ENCODE measurements at places on chromosomes 12 and 14.

DNA sequence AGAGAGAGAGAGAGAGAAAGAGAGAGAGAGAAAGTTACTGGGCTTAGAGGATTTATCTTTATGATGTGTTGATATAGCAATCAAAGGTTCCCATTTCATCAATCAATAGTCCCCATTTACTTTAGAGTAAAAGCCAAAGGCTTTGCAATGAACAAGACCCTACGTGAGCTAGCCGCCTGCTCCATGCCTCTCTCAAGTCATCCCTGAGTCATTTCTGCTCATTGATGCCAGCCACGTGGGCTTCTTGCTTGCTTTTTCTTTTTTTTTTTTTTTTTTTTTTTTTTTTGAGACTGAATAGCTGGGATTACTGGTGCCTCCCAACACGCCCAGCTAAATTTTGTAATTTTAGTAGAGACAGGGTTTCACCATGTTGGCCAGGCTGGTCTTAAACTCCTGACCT is 70.9 kb downstream of the GPR135 start:
- DNase-seq, result no peak

- no peak for DNase-seq
These were observed 132.2 kb downstream of the ANO4 start for GRCh38 chr12:100926669-100927248.

- DNase-seq, result no peak
These were observed 112.4 kb upstream of the TMEM132D start for GRCh38 chr12:130016194-130016593.

DNA sequence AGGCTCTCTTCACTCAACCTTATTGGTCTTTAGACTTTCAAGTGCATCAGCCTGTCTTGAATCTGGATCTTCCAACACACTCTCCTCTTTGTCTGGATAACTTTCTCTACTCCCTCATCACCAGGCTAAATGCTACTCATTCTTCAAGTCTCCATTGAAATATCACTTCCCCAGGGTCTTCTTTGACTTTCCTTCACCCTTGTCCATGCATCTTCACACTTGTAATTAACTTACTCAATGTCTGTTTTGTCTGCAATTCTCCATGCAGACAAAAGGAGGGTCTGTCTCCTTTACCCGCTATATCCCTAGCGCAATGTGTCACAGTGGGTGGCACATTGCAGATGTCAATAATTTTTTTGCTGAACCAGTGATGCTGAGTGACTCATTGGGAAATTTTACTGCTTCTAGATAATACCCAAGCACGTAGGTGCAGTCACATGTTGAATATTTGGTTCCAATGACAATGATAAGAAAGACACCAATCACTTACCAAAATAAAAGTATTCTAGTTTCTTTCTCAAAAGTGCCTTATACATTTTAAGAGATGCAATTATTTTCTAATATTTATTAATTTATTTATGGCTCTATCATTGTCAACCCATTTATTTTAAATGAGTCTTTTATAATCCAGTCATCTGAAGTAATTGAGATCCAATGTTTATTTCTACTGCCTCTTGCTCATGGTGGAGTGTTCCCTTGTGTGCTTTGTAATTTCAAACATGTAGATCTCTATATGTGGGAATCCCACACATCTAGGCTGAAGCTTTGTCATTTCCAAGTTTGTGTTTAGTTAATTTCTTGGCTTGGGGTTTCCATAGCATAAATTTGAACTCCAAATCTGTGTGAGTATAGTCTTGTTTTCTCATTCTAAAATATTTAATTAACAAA is 21.7 kb upstream of the RFC5 start:
- DNase-seq, result no peak

- DNase-seq, result no peak
These were observed 6.5 kb downstream of the TMEM253 start for GRCh38 chr14:21107283-21107800.

- DNase-seq, result no peak
These were observed 220.6 kb upstream of the OR4E1 start for GRCh38 chr14:21894003-21894897.

DNA sequence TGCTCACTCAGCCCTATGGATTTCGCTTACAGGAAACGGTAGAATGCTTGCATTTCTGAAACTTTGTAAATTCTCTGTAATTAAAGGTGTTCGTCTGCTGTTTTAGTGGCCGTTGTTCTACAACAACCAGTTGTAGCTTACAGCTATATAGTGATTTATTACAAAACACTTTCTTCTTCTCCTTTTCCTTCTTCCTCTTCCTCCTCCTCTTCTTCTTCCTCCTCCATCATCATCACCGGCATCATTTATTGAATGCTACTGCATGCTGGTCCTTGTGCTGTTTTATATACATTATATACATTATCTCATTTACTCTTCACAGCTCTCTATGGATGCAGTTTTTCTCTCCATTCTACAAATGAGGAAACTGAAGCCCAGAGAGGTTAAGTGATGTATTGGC is 6.4 kb downstream of the ETV6 start:
- no peak for DNase-seq

- DNase-seq, result no peak
These were observed 570 bp upstream of the FIGNL2 start for GRCh38 chr12:51848841-51849735.

DNA sequence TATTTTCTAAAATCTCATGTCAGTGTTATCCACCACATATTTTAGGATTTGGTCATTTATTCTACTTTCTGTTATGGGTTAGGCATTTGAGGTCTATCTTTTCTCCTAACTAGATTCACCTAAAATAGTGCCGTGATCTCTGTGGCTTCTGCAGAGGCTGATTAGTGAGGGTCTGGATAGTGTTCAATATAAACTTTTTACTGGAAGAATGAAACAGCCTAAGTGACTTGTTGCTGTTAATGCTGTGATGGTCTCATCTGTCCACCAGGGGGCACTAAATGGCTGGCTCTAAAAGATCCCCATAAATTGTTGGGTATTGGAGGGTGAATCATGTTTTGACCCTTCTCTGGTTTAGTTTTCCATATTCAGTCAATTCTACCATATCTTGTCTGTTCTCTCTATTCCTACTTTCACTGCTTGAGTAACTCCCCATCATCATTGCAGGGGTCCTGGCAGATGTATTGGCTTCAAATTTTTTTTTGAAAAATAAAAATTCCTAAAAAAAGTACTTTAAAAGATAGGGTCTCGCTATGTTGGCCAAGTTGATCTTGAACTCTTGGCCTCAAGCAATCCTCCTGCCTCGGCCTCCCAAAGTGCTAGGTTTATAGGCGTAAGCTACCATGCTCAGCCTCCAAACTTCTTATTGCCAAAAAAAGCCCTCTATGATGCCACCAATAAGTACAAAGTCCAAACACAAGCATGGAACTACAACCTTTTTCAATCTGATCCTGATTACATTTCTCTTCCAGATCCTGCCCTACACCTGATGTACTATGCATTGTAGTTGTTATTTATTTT is 6.9 kb downstream of the PABPN1 start:
- DNase-seq, result peak; percentile 82

DNA sequence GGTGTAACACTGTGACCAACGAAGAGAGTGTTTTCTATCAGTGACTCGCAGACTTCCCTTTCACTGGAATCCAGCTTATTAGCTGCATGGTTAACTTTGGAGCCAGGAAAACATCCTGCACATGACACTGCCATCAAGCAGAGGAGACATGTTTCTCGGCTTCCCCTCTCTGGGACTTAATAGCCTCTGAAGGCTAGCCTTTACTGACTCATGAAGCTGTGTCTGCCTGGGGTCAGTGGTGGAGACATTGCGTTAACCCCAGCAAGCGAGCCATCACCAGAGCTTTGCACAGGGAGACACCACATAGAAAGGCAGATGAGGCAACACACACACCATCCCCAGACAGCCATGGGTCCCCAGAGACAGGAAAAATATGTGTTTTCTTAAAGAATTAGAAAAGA is 126.9 kb upstream of the PRICKLE1 start:
- no peak for DNase-seq

GRCh38 chr14:100578552-100578951 is 8.7 kb downstream of the BEGAIN start:
- DNase-seq, result no peak

- DNase-seq, result no peak
These were observed 879 bp downstream of the GDF3 start for GRCh38 chr12:7694556-7695236.

GRCh38 chr12:48077111-48077510 is 28.8 kb downstream of the SENP1 start:
- DNase-seq, result no peak

DNA sequence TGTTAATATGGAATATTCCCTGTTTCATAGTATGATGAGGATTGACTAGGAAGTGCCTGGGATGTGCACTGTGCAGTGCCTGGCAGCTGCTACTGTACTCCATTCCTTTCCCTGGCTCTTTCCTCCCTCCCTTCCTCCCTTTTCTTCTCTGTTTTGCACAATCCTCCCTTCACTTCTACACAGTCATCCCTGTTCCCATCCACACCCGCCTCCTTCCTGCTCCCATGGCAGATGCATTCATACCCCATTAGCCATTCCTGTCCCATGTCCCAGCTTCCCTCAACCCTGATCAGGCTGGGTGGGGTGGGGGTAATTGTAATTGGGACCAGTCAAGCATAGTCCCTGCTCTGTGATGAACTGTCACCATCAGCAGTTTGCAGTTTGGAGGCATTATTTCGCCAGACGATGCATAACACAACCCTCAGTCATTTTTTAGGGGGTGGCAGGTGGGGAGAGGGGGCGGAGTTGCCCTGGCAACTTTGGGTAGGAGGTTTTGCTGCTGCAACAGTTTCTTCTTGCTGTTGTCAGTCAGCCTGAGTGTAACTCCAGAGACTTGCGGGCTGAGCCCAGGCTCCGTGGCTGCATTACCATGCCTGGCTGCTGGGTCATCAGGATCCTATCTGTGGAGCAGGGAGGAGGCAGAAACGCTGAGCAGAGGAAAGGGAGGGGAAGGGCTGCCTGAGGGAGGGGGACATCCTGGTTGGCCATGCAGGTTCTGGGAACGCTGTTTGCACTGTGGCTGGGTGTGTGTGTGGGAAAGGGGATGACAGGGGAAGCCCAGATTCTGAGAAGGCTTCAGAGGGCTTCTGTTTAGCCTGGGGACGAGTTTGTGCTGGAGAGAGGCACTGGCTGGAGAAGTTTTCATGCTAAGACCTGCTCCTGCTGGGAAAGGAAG is 4.1 kb upstream of the KRT84 start:
- no peak for DNase-seq

GRCh38 chr12:112598626-112599025 is 179.9 kb downstream of the PTPN11 start:
- no peak for DNase-seq

GRCh38 chr12:105445249-105445648 is 114.8 kb downstream of the C12orf75 start:
- no peak for DNase-seq

DNA sequence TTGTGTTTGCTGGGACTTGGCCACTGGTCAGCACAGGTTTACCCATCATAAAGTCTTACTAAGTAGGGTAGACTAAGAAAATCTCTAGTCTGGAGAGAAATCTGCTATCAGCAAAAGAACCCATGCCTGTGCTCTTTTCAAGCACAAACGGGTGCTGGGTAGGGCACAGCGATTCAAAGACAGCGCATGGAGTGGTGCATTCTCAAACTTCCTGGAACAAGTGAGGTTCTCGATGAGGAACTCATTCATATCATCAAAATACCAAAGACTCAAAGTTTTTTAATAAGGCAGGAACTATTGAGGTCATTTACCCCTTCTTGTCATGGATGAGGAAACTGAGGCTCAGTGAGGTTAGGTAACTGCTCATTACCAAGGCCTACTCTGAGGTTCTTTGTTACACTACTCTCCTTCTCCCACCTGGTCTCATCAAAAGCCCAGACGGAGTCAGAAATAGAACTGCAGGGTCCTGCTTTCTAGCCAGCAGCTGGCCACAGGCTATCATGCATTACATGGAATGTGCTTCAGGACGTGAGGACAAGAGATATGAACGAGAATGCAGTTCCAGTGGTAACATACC is 390.3 kb downstream of the ZFP36L1 start:
- no peak for DNase-seq

DNA sequence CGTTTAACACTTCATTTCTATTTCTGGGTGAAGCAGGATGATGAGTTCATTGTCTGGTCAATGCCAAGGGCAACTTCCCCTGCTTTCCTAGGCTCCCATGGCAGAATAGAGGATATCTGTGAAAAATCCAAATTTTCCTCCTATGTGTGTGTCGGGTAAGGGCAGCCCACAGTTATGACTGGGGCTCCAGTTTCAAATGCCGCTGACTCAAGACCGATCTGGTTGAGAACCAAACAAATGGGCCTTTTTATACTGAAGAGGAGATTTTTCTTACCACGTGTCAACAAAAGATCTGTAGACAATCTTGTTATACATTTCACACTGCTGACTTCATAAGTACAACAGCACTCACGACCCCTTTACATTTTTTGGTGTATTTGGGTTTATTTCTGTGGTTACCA is 120.8 kb downstream of the CHST11 start:
- no peak for DNase-seq

- DNase-seq, result no peak
These were observed 104.0 kb downstream of the PRMT8 start for GRCh38 chr12:3594966-3595365.

- DNase-seq, result no peak
These were observed 794 bp downstream of the HOXC13 start for GRCh38 chr12:53939141-53940108.

GRCh38 chr12:16074894-16075293 is 163.8 kb downstream of the DERA start:
- no peak for DNase-seq

- DNase-seq, result no peak
These were observed 220.2 kb downstream of the SLC41A2 start for GRCh38 chr12:104737791-104738301.

DNA sequence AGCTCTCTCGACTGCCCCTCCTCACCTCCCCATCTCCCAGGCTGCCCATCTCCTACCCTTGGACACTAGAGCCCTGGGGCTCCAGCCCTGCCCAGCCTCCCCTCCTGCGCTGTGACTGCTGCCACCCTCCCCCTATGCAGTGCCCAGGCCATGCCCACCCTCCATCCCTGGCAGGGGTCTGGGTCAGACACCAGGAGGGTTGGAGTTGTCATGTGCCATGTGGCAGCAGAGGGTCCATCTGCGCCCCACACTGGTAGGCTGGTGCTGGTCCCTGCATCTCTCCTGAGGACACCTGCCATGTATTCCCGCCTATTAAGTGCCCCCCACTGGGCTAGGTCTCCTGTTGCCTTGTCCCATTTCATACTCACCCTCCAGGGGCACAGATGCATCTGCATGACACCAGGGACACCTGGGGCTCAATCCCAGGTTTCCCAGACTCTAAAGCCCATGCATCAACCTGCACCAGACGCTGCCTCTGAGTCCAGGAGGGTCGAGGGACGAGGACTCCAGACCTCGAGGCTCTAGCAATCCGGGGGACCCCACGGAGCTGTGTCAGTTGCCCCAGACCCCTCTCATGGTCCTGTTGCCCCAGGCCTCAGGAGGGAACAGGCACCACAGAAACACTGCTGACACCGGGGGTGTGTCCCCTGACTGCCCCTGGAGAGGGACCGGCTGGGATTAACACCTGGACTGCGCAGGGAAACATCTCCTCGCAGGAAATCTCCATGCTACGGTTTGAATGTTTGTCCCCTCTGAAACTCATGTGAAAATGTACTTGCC is 23.4 kb upstream of the SFSWAP start:
- no peak for DNase-seq

DNA sequence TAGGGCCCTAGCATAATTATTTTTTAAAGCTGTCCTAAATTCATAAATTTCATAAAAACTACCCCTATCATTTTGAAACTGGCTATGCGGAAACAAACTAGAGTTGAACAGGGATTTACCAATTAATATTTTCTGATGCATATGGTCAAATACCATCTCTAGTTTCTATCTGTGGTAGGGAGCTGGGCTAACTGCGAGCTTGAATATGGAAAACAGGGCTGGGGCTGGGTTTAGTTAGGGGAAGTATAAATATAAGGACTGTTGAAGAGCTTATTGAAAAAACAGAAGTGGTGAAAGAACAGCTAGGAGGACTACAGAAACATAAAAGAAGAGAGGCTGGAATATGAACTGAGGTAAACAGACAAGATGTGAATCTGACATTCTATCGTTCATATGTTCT is 91.8 kb downstream of the SLC38A1 start:
- no peak for DNase-seq

Data from right atrium auricular region (tissue), 2 donors.